ENCODE measurements at places on chromosomes 11 and 22.

- no peak for DNase-seq
Observed at GRCh38 chr11:3159296-3160190, 5.6 kb downstream of the OSBPL5 start.

- DNase-seq, result no peak
Observed at GRCh38 chr11:8374716-8375115, 111.0 kb upstream of the LMO1 start.

- no peak for DNase-seq
Observed at GRCh38 chr11:64371201-64371600, 12.2 kb downstream of the RPS6KA4 start.

- no peak for DNase-seq
Observed at GRCh38 chr11:105863523-105863922, 158.5 kb downstream of the MSANTD4 start.

- DNase-seq, result no peak
Observed at GRCh38 chr22:44441401-44442185, 56.4 kb downstream of the RTL6 start.

- no peak for DNase-seq
Observed at GRCh38 chr22:36873614-36874308, 13.0 kb downstream of the NCF4 start.

DNA sequence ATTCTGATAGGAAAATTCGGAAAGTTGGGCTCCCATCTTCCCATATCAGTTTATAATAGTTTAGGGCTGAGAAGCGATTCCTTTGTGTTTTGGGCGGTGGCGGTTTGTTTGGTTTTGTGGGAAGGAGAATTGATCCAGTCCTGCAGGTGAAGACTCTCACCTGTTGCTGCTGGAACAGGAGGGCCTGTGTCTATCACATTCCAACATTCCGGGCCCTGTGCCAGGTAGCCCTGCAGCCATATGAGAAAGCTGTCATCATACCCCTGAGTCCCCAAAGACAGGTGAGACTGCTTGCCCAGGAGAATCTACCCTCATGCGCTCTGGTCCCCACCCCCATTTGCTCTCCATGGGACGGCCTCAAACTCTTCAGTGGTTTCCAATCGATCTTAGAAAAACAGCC is 62.1 kb downstream of the TRAF6 start:
- DNase-seq, result no peak

GRCh38 chr11:109733245-109733644 is 311.3 kb downstream of the C11orf87 start:
- no peak for DNase-seq

- DNase-seq, result no peak
Observed at GRCh38 chr11:117953024-117953671, 23.9 kb upstream of the TMPRSS13 start.

GRCh38 chr11:75534259-75535069 is 8.7 kb upstream of the GDPD5 start:
- DNase-seq, result no peak

DNA sequence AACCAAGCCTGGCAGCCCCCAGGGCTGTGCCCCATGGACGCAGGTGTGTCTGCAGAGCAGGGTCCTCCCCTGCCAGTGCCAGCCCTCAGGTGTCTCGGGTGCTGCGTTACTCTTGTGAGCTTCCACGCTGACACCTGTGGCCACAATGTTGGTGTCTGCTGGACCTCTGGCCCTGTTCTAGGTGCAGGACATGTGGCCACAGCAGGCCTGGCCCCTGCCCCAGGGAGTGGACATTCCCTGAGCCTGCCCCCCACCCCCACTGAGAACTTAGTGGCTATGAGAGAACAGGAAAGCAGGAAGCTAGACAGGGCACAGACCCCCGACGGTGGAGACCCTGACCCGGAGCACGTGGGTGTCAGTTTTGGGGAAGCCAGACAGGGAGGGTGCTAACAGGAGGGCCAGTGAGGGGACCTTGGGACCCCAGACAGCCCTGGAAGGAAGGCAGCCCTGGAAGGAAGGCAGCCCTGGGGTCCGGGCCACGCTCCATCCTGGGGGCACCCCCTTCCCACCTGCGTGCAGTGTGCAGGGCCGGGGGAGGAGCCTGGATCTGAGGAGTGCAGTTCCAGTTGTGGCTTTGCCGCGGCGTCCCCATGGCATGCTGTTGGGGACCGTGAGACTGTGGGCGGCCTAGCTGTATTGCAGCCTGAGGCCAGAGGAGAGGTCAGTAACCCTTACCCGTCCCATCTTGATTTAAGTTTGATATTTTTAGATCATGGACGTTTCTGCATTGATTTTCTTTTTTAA is 43.9 kb upstream of the PPARA start:
- DNase-seq, result no peak

Measured in activated naive CD4-positive, alpha-beta T cell (primary cell).